Foreskin keratinocyte (primary cell): ENCODE measurements at places on chromosomes 6 and 20. TPM values are rescaled to one million over a fixed set of nuclear protein-coding genes. Genes with fewer than 3 reads are reported as not detected.

The KIF25 gene
- total RNA-seq: not detected in 2 replicates

The OR2J3 gene
- not detected in 2 replicates for total RNA-seq

DNA sequence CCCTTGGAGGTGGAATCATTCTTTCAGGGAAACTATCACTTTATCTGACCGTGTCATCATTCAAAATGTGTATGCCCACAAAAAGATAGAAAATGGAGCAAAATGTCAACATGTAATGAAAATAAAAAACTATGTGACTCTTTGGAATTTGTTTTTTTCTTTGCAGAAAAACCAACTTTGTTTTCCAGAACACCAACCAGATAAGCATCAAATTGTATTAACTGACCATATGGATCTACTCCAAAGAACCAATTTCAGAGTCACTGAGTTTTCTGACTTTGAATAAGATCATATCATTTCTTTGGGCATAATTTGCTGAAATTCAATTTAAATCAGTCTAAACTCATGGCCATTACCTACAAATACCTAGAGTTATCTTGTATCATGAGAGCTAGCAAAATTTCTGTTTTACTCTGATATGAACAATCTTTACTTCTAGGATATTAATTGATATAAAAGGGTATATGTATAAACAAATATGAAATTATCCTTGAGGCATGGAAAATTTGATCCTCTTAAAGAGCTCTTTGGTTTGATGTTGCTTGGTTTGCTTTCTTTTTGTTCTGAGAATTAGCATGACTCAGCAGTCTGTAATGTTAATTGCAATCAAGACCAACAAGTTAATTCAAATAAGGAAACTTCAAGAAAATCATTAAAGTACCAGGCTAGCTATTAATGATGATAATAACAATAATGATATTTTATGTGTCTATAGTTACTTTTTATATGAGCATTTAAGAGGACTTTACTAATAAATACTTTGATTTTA is 444.4 kb upstream of the MARCKS start:
- DNase-seq: peak; percentile 18

DNA sequence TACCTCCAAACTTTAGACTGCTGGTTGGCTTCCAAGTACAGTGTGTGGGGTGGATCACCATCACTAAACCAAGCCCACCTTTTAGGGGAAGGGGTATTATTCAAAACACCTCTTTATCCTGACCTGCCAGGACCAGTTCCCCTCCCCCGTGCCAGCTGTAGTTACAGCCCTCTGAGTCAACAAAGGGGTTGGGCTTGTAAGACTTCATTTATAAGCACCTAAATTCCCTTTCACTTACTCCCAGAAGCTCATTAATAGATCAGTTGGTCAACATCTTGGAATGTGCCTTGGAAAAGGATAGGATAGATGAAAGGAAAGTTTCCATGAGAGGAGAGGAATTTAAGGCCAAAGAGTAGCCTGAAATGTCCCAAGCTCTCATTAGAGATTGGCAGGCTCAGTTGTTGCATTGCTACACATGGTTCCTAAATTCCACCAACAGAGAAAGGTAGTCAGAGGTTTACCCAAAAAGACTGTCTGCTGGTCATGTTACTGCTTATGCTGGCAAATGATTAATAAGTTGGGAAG is 59.2 kb downstream of the TNFAIP3 start:
- DNase-seq: peak; percentile 86

DNA sequence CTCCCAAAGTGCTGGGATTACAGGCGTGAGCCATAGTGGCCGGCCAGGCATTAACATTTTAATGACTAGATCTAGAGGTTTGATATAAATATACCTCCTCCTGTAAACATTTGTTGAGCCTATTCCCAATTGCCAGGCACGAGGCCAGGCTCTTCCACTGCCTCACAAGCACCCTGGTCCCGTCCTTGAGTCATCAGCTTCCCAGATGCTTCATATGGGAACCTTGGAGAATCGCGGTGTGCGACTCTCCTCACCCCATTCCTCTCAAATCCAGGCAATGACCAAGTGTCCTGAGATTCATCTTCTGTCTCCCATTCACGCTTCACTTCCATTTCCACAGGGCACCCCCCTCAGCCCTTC is 35.9 kb upstream of the PIM1 start:
- peak; percentile 71 for DNase-seq

The DEFB126 gene
- not detected in 2 replicates for total RNA-seq

DNA sequence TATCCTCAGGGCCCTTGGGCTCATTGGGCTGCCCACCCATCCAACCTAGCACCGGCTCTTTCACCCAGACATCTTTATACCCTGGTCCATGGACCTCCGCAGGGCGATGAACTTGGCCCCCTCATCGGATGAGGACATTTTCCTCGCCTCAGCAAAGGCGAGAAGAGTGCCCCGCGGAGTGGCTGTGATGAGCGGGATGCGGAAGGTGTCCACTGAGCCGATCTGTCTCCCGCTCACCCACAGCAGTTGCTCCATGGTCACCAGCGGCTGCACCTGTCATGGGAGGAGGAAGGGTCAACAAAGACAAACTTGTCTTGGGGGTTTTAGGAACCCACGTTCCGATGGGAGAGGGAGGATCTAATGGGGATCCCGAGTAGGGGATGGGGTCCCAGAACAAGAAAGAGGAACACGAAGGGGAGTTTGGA is 690 bp downstream of the NEU1 start:
- no peak for DNase-seq

The TCFL5 gene
- 13.6 and 15.8 TPM in 2 replicates for total RNA-seq

The SLC22A2 gene
- total RNA-seq: not detected in 2 replicates

DNA sequence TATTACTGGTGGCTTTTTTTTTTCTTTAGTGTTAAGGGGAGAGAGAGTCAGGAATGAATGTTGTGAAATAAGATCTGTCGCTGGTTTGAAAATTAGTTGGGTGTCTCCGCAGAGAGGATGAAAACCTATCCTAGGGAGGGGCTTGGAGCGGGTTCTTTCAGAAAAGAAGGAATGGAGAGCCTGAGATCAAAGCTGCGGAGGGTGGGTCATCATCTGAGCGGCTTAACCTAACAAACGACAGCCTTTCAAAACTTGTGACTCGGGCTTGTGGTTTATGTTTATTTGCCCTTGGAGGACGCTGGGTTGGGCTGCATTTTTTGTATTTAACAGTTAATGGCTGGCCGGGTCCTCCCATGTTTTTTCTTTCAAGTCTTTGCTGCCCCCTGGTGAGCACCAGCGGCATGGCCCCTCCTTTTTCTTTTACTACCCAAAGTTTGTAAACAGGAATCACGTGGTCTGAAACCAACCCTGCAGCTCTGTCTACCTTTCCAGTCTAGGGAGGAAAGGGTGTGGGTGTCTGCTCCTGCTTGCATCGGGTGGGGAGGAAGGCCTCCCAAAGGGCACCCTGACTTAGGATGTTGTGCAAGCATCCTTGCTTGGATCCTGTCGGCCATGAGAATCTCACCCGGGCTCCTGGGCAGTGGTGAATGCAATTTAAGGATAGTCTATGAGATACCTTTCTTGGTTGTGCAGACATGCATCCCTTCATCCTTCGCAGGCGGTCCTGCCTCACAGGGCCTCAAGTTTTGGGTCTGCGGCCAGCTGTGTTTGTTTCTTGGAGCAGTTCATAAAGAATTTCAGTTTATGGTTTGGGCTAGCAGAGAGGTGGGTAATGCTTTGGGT is 2.2 kb downstream of the PIM1 start:
- peak; percentile 78 for DNase-seq

The TFAP2A gene
- 35.2 and 37.0 TPM in 2 replicates for total RNA-seq

DNA sequence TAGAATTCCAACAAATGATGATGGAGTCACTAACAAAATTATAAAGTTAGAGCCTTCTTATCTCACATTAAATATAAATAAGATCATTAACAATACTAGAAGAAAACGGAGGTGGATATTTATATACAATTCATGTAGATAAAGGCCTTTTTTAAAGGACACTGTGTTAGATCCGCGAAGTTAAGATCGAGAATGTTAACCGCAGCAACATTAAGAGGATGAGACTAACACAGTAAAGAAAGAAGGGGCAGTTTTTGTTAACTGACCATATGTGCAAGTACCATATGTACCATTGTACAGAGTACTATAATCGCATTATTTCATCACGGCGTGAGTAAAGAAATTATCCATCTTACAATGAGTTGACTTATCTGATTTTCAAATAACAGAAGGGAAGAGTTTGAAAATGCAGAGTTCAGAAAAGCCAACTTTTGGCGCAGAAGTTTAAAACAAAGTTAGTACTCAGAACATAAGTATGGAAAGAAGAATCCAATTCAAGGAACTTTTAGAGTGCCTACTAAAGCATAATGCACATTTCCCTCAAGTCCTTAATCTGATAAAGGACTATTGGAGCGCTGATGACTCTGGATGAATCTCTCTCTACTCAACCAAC is 1.4 kb downstream of the FBXL4 start:
- DNase-seq: no peak

DNA sequence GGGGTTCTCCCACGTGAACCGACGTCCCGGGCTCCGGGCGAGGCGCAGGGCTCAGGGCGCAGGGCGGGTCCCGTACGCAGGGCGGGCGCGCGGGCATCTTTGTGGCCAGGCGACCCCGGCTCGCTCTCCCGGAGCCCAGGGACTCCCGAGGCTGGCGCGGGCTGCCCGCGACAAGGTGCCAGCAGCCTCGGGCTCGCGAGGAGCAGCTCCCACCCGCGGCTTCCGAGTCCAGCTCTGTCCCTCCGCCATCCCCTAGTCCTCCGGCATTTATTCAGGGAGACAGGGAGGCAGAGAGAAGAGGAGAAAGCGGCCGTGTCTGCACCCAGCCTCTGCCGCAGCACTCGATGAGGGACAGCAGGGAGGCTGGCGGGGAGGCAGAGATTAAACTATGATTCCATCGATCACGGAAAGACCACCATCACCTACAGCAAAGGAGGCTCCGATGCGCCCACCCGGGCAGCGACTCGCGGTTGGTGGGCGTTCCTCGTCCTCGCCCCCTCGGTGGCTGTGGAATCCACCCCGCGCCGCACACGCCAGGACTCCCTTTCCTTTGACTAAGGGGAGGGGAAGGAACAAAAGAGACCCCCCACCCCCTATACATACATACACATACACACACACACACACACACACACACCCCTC is 1.1 kb downstream of the RGS17 start:
- no peak for DNase-seq

The PSORS1C1 gene
- 7.4 and 10.5 TPM in 2 replicates for total RNA-seq

The NTSR1 gene
- 2.3 and 2.8 TPM in 2 replicates for total RNA-seq
